ENCODE measurements at places on chromosomes 16 and 17.
A peak's percentile ranks its signal among the peaks of the same experiment; 100 is the strongest.

GRCh38 chr17:16449121-16449570 is 33.8 kb downstream of the TRPV2 start:
- no peak for DNase-seq

DNA sequence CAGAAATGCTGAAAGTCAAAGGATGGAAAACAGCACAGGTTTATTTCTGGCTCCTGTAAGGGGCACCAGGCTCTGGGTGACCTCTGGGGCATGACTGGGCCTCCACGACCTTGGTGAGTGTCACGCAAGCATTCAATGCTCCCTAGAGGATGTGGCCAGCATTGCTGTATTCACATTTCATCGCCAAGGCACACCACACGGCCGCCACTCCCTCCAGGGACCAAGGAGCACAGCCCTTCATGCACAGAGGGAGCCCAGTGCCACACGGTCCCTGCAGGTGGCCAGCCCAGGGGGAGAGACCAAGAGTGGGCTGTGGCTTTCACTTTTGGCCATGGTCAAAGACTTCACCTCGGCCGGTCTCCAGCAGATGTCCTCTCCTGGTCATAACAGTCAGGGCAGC is 137.4 kb upstream of the TNRC6C start:
- DNase-seq: no peak

DNA sequence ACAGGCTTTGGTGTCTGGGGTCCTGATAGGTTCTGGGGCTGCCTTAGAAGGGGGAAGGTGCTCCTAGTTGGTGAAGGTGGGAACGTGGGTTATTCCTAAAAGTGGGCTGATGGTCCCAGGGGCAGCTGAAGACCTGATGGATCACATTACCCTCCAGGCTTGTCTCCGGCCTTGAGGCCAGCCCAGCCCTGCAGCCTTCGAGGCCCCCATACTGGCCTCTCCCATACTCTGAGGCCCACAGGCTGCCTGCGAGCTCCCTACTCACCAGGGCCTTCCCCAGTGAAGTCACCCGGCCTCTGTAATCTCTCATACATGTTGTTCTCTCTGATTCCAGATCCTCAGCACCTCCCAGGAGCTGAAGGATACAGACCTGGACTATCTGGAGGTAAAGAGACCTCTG is 2.7 kb downstream of the RNF112 start:
- no peak for DNase-seq

- no peak for DNase-seq
Measured at GRCh38 chr17:37683454-37683984, 40.3 kb upstream of the DDX52 start.

- DNase-seq: no peak
Measured at GRCh38 chr17:65058593-65058992, 2.1 kb upstream of the GNA13 start.

- no peak for DNase-seq
Measured at GRCh38 chr16:87126403-87127025, 190.7 kb downstream of the C16orf95 start.

DNA sequence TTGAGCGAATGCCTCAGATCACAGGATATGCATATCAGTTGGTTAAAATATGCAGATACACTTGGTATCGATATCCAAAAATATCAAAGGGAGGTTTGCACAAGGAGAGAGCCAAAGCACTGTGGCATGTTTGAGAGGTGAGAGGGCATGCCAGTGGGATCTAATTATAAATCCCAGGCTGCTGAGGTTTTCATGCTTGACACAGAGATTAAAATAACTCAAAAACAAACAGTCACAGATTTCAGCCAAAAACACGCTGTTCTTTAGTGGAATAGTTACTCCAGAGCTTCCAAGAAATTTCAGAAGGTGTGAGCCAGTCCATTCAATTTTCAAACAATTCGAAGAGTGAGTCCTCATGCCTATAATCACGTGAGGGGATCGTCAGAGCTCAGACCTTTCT is 477.9 kb downstream of the SOX9 start:
- no peak for DNase-seq

DNA sequence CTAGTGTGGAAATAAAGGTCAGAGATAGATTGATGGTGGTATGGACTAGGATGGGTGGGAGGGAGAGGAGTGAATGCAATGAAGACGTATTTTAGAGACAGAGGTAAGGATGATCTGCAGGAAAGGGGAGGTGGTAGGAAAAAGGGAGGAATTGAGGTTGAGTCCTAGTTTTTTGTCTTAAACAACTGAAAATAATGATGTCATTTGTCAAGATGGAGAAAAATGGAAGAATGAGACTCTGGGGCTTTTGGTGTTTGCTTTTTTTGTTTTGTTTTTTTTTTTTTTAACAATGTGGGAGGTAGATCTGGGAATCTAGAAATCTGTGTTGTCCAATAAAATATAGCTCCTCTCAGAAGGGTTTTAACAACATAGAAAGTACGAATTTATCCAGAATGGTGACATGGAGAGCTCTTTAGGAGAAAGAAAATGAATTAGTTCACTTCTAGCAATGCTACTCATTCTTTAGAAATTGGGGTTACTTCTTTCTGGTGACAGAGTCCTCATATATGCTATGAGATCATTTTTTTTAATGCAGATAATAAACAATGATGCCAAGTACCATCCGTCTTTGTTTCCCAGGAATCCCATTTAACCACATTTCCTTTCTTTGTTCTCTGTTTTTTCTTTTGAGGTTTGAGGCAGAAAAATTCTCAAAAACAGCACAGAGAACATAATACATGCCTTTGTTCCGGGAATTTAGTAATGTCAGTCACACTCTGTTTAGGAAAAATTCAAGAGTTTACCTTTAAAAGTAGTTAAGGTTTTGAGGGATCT is 225.3 kb upstream of the COX10 start:
- DNase-seq: no peak

DNA sequence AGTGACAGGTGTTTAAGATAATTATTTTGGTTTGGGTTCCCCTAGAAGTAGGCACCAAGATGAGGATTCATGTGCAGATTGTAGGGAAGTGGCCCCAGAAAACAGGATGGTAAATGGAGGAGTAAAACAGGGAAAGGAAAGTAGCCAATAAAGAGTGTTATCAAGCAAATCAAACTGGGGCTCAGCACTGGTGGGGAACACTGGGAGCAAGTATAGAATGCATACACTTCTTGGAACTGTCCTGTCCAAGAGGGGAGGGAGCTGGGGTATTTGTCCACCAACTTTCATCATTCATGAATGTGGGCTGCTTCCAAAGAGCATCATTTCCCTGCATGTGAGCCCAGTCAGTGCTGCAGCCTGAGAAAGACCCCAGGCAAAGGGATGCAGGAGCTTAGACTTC is 215.7 kb upstream of the IRX5 start:
- no peak for DNase-seq

- no peak for DNase-seq
Measured at GRCh38 chr16:57870753-57871454, 68.6 kb upstream of the KIFC3 start.

- no peak for DNase-seq
Measured at GRCh38 chr17:17561408-17562145, 29.9 kb downstream of the PEMT start.

- no peak for DNase-seq
Measured at GRCh38 chr17:77322514-77323412, 182.0 kb downstream of the SEC14L1 start.

DNA sequence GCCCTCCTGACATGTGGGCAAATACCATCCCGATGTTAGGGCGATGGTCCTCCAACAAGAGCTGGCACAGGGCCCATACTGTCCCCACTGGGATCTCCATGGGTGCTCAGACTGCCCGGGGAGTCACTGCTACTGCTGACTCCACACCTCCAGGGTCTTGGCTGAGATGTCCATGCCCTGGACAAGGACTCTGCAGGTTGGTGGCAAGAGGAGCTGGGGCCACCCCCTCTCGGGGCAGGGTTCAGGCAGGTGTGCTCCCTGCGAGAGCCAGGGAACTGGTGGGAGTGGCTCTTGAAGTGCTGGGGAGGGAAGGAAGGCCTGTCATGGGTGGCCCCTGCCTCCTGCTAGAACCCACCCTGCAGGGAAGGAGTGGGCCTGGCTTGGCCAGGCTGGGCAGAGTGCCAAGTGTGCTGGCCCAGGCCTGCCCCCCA is 6.4 kb downstream of the CASKIN2 start:
- DNase-seq: no peak

GRCh38 chr16:66135421-66135831 is 231.1 kb upstream of the CDH5 start:
- no peak for DNase-seq

GRCh38 chr16:4317532-4318450 is 1.9 kb downstream of the GLIS2 start:
- no peak for DNase-seq

GRCh38 chr17:47757386-47757785 is 24.4 kb downstream of the TBX21 start:
- DNase-seq: no peak

GRCh38 chr16:57773655-57774295 is 28.5 kb downstream of the KIFC3 start:
- DNase-seq: no peak

- no peak for DNase-seq
Measured at GRCh38 chr17:40909351-40909750, 24.3 kb upstream of the KRT20 start.

GRCh38 chr17:64240741-64241347 is 22.2 kb downstream of the TEX2 start:
- DNase-seq: no peak

GRCh38 chr16:84003038-84003437 is 35.0 kb downstream of the NECAB2 start:
- DNase-seq: no peak

GRCh38 chr17:77572065-77572601 is 386.4 kb upstream of the TNRC6C start:
- DNase-seq: peak; percentile 43

DNA sequence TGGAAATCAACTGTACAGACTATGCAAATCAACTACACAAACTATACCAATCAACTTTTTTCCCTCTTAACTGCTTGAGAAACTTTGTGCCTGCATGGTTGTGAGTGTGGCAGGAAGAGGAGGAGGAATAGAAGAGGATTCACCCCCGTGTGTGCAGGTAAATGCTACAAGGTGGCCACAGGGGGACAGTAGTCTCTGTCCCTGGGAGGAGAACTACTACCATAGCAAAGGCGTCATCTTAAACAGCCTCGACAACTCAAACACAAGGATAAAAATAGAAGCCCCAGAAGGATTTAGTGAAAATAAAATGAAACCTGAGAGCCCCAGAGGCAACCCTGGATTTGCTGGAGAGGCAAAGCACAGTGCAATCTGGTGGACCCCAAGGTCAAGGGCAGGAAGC is 199.5 kb upstream of the DYNLRB2 start:
- DNase-seq: no peak

GRCh38 chr17:3827124-3827773 is 18.8 kb downstream of the NCBP3 start:
- DNase-seq: no peak

- no peak for DNase-seq
Measured at GRCh38 chr17:71828182-71828596, 292.6 kb upstream of the SOX9 start.

DNA sequence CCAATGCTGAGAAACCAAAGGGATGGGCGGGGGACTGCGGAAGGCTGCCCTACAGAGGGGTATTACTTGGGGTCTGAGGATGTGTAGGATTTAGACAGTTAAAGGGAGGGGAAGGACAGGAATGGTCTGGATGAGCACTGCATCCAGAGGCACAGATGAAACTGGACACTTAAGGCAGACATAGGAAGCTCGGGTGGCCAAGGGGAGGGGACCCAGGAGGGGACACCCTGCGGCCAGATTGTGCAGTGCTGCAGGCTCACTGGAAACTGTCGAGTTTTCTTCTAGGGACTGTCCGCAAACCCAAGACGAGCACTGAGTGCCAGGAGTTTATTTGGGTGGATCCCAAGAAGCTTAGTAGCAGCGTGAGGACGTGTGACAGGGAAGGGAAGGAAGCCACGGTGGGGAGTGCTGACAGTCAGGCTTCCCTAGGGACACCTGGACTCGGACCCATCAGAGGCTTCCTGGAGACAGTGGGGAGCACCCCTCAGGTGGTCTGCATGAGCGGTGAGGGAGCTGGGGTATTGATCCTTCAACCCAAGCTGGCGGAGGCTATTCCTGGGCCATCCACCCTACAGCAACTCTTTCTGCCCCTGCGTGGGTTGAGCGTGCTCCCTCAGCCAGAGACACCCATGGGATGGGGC is 278.7 kb downstream of the FOXL1 start:
- DNase-seq: no peak

GRCh38 chr17:63954402-63955063 is 18.2 kb downstream of the SCN4A start:
- DNase-seq: no peak

DNA sequence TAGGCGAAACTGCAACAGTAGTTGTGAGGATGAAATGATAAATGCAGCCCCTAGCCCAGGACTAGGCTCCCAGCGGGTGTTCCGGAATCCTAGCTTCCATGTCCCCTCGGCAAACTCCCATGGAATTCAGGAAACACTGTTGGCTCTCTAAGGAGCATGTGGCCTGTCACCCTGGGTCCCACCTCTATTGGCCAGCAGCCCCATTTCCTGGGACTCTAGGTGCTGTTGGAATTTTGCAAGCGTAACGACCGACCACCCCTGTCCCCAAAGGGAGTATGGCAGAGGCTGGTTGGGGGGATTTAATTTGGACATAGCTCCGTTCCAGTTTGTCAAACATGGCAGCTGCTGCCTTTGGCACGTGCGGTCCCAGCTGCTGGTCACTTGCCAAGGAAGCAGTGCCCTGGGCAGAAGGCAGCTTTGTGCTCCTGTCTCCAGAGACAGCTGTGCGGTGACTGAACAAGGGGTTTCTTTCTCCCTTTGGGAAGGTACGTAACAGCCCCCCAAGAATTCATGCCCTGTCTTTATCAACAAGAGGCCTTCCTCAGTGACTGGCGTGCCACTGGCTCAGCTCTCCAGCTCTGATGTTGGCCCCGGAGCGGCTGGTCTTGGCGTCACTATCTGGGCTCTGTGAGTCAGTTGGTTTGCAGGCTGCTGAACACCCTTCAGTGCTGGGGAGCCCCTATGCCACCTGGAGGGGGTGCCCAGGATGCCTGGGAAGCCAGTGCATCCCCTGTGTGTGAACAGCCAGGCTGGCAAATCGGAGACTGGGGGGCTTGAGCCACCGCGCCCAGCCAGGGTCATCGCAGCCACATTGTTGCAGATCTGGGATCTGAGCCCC is 235.2 kb upstream of the TNRC6C start:
- DNase-seq: no peak

GRCh38 chr17:9022573-9023391 is 1.5 kb downstream of the NTN1 start:
- no peak for DNase-seq

- DNase-seq: no peak
Measured at GRCh38 chr17:14792746-14793145, 472.4 kb downstream of the PMP22 start.

- no peak for DNase-seq
Measured at GRCh38 chr16:87490096-87490798, 2.6 kb downstream of the ZCCHC14 start.

- no peak for DNase-seq
Measured at GRCh38 chr17:46876926-46877325, 25.5 kb downstream of the WNT9B start.

- no peak for DNase-seq
Measured at GRCh38 chr16:90077757-90078578, 837 bp upstream of the PRDM7 start.

GRCh38 chr16:939941-940340 is 30.8 kb downstream of the LMF1 start:
- DNase-seq: no peak
